ENCODE measurements at places on chromosomes 6 and 20. TPM values are rescaled to one million over a fixed set of nuclear protein-coding genes. Genes with fewer than 3 reads are reported as not detected.

TPX2 gene
- 5.4 TPM for total RNA-seq

TREM1 gene
- not detected for total RNA-seq

PTCHD4 gene
- not detected for total RNA-seq

OVOL2 gene
- not detected for total RNA-seq

Data from CD4-positive, CD25-positive, alpha-beta regulatory T cell (primary cell).